ENCODE measurements at places on chromosomes 4 and X.

DNA sequence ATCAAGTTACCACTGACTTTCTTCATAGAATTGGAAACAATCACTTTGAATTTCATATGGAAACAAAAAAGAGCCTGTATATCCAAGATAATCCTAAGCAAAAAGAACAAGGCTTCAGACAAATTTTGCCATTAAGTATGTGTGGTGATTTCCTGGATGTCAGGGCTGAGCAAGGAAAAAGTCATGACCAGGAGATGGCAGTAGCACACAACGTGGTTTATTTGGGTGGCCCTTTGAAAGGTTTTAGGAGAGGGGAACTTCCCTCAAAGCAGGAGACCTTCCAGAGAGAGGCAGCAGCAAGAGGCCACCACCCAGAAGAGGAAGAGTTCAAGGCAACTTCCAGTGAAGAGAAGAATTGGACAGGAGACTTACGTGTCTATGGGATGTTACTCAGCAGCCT lies 18.1 kb upstream of the ZXDB start:
- no peak for DNase-seq

GRCh38 chr4:24772061-24772705 lies 23.2 kb upstream of the SOD3 start:
- no peak for DNase-seq

GRCh38 chrX:129875669-129876068 lies 30.3 kb upstream of the UTP14A start:
- no peak for DNase-seq

DNA sequence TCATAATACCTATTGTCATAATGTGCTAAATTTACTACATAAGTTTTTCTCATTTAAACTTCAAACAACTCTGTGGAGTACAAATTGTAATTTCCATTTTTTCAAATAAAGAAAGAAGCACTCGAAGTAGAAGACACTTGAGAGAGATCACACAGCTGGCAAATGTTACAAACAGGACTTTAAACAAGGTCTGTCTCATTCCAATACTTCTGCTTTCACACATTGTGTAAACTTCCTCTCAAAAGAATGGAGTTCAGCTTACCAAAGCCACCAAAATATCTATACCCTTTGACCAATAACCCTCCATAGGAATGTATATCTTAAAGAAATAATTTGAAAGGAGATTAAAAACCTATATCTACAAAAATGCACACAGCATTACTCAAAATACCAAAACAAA lies 88.3 kb downstream of the OPHN1 start:
- no peak for DNase-seq

- DNase-seq = no peak
Observed at GRCh38 chrX:126338916-126339315, 172.8 kb upstream of the DCAF12L2 start.

- DNase-seq = no peak
Observed at GRCh38 chr4:133759428-133759827, 442.2 kb downstream of the PABPC4L start.

DNA sequence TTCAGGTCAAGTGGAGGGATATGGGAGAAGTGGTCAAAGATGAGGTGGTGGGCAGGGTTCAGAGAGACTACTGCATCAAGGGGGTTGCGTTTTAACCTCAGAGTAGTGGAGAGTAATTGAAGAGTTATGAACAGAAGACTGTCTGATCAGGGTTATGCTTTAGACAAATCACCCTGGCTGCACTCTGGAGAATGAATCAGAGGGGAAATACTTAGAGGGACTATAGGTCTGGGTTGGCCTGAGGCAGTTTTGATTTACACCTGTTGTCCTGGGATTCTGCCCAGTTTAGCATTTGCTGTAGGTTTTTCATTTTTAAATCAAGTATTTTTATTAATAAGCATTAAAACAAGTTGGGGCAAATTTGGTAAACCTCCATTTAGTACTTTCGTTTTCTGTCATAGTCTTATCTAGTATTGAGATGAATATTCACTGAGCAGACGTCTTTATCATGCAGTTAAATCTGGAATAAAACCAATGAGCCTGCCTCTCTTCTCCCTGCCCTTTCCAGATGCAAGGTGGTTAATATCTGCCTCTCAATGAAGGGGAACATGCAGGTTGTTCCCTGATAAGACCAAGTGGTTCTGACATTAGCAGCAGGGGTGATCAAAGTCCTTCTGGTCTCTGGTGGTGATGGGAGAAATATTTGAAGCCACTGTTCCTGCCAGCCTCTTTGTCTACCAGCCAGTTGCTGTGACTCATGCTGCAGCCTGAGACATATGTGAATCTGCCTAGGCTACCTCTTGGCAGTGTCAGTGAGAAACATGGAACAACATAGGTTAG lies 116.0 kb upstream of the RPS6KA3 start:
- no peak for DNase-seq

GRCh38 chr4:95290702-95291101 lies 258.1 kb downstream of the UNC5C start:
- no peak for DNase-seq

DNA sequence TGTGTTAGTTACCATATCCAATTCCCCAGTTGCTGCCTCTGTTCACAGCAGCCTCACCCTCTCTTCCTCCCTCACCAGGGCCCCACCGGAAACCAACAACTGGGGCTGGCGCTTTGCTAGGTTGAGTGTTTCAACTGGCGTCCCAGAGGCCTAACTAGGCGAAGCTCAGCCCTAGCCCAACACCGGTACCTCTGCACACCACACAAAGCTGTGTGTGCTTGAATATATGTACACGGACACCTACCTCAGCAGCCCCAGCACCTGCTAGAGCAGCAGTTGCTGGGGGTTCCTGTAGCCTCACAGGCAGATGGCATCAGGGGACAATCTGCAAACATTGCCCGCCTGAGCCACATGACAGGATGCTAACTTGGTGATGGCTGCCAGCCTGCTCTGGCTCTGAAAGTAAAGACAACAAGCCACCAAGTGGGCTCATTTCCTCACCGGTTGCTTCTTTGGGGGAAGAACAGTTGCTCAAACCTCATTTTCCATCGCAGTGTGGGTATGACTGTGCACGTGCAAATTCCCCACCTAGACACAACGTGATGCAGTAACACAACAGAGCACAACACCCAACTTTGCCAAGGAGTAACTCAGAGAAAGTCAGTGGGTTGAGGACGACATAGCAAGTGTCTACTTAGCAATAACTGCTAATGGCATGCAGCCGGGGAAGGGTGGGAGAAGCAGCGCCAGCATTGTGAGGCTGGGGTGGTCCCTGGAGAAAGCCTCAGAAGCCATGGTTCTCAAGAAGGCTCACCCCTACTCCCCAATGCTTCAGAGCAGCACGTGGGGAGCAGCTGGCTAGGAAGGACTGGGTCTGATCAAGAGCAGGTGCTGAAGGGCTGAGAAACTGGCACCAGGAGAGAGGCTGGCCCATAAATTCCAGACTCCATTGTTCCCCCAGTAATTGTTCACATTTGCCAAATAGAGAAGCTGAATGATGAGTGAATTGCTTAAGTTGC lies 139.5 kb downstream of the SH3KBP1 start:
- DNase-seq = no peak

DNA sequence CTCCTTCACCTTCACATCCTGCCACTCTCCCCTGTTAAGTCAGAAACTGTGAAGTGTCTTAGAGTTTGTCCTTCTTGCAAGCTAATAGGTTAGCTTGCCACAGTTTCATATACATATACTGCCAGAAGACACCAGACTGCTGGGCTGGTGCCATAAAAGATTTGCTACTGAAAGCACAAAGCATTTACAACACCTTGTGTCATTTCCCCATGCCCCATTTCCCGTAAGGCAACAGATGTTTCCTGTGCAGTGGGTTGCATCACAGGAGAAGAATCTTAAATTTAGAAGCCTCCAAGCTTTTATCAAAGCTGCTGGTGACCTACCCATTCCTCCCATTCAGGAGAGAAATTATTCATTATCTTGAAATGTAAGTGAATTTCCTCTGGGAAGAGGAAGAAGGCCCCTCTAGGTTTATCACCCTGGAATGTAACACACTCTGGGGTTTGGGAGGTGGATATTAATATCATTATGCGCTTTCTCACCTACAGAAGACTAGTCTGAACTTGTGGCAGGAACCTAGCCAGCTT lies 34.5 kb upstream of the RAB33B start:
- DNase-seq = no peak

DNA sequence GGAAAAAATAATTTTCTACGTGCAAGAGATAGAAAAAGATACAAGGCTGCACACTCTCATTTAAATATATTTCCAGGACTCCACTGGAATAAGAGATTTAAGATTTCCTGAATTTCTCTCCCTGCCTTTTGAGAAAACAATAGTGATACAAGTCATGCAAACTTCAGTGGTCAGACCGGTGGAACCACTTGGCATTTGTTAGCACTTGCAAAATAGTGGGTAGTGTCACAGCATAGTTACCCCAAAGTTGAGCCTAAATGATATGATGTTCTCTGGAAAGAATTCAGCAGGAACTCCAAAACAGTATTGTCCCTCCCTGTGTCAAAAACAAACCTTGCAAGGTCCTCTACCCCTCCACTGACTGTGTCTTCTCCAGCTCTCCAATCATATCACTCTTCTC lies 102.3 kb downstream of the ANKRD50 start:
- DNase-seq = no peak

DNA sequence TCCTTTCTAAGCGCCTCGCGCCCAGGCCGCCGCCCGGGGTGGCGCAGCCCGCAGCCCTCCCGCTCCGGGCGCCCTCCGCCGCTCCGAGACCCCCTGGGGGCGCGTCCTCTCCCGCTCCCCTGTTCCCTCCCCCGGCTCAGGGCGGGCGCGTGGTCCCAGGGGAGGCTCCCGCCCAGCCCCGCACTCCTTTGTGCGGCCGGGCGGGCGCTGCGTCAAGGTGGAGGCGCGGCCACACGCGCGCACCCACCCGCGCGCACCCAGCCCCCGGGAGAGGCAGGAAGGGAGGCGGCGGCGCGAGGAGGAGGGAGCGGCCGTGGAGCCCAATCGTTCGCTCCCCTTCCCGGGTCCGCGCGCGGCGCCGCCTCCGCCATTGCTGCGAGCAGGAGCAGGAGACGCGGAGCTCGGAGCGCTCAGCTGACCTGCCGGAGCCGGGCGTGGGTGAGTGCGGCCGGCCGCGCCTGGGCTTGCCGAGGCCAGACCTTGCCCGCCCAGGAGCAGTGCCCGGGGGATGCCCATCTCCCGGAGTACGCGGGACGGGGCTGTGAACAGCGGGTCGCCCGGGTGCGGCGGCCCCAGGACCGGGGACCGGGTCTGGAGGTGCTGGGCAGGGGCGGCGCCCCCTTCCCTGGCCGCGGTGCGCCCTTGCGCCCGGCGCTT lies at the start of gene NSG1:
Gene NSG1, plus strand, starts transcription at position 367 of the 657 bp plus-strand sequence. CDS start 528 bp downstream, outside the sequence.
- DNase-seq = no peak
